ENCODE measurements at places on chromosomes 2 and 18. TPM values are rescaled to one million over a fixed set of nuclear protein-coding genes. Genes with fewer than 3 reads are reported as not detected.

DNA sequence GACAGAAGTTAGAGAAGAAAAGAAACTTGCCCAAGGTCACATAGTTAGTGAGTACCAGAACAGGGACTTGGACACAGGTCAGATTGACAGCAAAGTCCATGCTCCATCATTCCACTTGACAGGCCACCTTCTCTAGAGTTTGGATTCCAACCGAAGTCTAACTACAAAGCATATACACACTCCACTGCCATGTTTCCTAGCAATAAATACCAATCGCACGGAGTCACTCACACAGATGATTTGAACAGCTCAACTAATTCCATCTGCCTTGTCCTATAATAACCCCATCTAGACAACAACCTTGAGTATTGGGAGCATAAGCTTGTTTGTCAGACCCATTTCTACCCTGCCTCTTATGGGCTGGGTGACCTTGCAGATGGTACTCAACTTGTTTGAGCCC is 334.6 kb upstream of the MGAT5 start:
- DNase-seq: no peak

GRCh38 chr2:109523121-109523520 is 90.6 kb downstream of the SEPTIN10 start:
- DNase-seq: no peak

GRCh38 chr18:75128911-75129716 is 79.8 kb downstream of the PTGR3 start:
- DNase-seq: no peak

- no peak for DNase-seq
Measured at GRCh38 chr2:215885536-215885935, 127.8 kb downstream of the MREG start.

DNA sequence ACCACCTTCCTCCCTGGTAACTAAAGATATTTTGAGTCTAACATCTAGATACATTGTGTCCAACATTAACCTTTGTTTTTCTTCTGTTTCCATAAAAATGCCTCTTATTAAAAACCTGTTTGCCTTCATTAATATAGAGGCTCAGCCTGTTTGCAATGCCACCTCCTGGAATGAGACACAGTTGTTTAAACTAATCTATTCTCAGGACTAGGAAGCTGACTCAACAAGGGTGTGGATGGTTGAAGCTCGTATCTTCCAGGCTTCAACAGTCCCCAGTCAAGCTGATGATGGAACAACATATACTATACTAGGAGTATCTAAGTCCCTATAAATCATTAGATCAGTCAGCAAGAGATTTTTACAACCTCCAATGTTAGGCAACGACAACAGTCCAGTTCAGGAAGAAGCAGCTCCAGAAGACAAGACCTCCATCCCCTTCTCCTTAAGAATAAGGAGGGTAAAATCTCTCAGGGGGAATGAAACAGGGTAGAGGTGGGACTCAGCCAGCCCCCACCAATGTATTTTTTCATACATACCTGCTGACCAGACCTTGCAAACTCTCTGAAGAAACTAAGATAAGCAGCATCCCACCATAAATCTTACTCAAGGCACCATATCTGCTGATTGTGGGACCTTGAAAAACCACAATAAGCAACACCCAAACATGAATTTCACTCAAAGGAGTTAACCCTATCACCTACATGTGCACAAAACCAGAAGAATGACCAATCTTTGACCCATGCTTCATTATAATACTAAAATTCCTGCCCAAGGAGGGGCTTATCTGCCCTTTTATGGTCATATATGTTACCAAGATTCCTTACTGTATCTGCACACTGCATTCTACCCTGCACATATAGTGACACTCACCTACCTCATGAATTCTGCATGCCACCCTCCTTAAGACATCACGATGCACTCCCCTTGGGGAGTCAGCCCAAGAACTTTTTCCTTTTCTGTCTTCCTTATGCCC is 21.4 kb downstream of the ZNF24 start:
- DNase-seq: no peak

- DNase-seq: no peak
Measured at GRCh38 chr2:58930537-58930936, 689.4 kb upstream of the FANCL start.

GRCh38 chr2:134056173-134056572 is 197.7 kb upstream of the MGAT5 start:
- DNase-seq: no peak

- DNase-seq: no peak
Measured at GRCh38 chr18:43893001-43893637, 615.8 kb upstream of the SYT4 start.

DNA sequence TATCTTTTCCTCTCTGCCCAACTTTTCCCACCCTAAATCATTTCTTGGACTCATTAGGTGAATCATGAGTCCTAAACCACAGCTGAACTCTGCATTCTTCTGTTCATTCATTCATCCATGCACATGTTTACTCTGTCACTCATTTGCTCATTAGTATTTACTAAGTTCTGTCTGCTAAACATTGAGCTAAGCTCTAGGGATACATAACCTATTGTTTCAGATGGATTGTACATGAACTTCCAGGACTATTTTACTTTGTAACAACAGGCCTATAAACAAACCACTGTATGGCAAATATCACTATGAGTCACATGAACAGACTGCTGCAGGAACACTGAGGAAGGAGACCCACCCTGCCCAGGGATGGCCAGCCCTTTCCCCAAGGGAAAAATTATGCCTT is 14.6 kb upstream of the DYNC2LI1 start:
- DNase-seq: no peak

DNA sequence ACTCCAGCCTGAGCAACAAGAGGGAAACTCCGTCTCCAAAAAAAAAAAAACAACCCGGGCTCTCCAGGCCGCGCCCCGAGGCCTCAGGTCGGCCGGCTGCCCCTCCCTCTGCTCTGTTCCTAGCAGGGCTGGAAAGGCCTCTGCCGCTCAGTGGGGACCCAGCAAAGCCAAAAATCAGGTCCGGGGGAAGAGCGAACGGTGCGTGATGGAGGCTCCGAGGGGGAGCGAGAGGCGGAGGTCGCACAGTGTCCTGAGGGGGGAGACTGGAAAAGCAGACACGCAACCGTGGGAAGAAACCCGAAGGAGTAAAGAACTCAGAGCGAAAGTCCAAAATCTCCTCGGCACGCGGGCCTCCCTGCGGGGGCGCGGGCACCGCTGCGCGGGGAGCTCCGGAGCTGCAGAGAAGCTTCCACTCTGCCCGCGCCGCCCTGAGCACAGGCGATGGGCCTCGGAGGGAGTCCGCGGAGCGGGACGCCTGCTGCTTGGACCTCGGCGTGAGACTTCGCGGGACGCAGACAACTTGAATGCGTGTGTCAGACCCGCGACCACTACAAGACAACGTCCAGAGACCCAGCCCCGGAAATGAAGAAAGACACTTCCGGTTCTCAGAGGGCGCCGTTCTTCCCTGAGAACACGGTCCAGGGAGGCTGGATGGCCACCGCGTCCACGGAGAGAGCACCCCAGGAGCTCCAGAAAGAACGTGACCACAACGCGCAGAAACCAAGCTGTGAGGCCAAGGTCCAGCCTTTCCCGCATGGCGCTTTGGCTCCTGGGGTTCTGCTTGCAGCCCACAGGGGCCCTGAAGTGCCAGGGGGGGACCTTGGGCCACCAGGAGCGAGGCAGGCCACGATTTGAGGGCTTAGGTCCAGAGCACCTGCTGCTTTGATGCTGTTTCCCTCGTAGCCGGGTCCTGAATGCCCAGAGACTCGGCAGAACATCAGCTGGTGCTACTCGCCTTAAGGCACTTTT is 219.8 kb downstream of the DPP10 start:
- no peak for DNase-seq

PDE1A gene
- total RNA-seq: 8.4 TPM

PDCD1 gene
- total RNA-seq: 0.31 TPM

CYP26B1 gene
- 5.8 TPM for total RNA-seq

SFT2D3 gene
- total RNA-seq: 8.2 TPM

BOK gene
- total RNA-seq: 15.5 TPM

Measured in ovary (tissue), 10 donors.